ENCODE measurements at places on chromosomes 12 and 14.

- DNase-seq: no peak
Observed at GRCh38 chr12:19783547-19784444, 344.5 kb downstream of the AEBP2 start.

DNA sequence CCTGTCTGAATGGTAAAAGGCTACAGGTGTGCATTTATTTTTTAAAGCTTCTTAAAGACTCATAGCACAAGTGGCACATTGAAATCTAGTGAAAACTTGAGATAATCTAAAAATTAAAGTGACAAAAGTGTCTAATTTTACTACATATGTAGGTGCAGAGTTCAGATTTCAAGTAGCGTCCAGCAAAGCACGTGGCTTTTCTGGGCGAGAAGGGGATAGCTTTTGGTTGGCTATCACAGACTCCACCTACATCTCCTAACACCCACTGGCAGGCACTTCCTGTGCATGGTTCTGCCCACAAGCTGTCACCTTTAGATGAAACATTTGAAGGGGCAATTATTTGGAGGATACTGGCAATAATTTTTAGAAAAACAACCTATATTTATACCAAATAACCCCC lies 1.9 kb upstream of the PITPNM2 start:
- no peak for DNase-seq

DNA sequence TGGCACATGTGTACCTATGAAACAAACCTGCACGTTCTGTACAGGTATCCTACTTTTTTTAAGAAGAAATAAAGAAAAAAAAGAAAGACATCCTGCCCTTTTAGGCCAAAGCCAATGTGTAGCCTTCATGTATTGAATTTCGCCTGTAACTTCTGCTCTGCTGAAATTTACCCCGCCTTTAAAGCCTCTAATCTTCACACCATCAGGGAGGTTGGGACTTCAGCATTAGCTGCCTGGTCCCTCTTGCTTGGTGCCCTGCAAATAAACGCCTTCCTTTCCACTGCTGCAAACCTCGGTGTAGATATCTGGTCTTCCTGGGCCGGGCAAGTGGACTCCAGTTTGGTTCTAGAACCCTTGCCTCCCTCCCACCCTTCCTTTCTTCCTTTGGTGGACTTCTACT lies 2.6 kb upstream of the KRT71 start:
- no peak for DNase-seq

GRCh38 chr12:83150465-83151189 lies 463.9 kb downstream of the TMTC2 start:
- DNase-seq: no peak

DNA sequence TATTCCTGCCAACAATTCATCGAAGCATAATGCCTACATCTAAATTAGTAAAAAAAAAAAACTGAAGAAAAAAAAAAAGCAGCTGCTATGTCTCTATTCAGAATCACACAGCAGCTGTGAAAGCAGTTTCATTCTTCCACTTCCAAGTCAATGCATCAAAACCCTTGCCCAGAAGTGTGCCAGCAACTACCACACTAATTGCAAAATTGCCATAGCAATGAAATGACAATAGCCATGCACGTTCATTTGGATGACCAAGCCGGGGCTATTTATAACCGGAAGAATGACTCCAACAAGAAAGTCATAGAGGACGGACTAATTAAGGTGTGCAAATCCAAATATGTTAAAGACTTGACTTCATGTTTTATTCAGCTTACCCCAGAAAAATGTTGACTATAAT lies 42.5 kb downstream of the SLC2A13 start:
- no peak for DNase-seq

- DNase-seq: peak; percentile 17
Observed at GRCh38 chr14:89443042-89443629, 26.1 kb upstream of the FOXN3 start.

GRCh38 chr14:53260286-53260685 lies 107.2 kb upstream of the DDHD1 start:
- DNase-seq: no peak

DNA sequence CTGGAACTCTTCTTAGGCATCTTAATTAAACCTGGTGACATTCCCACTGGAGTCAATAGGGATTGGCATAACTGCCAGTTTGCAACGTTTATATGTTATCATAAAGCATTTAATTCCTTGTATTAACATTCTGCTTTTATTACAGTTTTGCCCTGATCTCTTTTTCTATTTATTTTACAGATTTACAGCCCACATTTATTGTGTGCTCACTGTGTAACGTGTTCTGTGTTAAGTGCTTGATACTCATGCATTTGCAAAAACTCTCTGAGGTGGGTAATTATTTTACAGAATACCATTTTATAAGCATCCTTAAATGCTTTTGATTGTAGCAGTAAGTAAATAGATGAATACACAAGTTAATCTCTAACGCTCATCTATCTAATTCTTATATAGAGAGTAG lies 341.5 kb upstream of the FAR2 start:
- DNase-seq: no peak

DNA sequence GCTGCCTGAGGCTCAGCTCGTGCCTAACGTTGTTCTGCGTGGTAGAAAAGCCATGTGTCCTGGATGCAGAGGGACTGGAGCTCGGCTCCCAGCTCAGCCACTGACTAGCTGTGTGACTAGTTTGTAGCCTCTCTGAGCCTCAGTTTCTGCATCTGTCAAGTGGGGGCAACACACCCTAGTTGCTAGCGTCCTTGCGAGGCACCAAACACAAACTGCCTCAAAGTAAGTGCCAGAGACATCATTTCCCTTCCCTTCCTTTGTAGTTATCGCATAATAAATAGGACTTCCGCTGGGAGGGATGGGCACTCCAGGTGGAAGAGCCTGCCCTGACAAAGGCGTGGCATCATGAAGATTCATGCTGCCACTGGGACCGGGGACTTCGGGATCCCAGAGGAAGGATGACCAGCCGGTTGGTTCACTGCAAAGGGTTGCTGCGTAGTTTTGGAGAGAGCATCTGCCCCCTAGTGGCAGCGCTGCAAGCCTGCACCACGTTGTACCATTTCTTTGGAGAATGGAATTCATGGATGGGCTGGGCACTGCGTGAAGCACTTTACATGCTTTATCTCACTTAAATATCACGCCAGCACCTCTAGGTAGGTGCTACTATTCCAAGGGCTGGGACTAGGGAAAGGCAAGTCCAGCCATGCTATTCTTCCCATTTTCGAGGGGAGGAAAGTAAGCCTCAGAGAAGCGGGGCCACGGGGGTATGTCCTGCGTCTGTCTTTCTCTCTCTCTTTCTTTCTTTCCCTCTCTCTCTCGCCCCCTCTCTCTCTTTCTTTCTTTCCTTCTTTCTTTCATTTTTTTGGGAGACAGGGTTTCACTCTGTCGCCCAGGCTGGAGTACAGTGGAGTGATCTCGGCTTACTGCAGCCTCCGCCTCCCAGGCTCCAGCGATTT lies 4.6 kb downstream of the CCDC197 start:
- DNase-seq: peak; percentile 43

GRCh38 chr12:115251727-115252126 lies 567.8 kb upstream of the TBX3 start:
- no peak for DNase-seq

DNA sequence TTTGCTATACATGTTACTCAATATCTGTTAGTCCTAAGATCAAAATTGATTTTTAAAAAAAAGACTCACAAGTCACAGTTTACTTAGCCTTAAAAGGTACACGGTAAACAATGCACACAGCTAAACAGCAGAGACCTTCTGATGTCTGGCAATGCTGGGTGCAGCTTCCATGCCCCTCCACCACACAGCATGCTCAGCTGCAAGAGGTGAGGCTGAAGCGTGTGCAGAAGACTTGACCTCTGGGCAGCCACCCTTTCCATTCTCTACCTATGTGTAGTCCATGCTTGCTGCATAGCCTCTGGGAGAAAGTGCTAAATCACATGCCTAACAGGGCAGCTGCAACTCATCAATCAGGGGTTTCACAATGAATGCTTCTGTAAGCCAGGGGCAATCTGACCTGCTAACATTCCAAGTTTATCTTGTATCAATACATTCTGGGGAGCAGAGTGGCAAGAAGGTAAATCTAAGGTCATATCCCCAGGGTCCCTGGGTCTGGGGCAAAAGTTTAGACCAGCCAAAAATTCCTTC lies 44.5 kb upstream of the AMN1 start:
- no peak for DNase-seq

DNA sequence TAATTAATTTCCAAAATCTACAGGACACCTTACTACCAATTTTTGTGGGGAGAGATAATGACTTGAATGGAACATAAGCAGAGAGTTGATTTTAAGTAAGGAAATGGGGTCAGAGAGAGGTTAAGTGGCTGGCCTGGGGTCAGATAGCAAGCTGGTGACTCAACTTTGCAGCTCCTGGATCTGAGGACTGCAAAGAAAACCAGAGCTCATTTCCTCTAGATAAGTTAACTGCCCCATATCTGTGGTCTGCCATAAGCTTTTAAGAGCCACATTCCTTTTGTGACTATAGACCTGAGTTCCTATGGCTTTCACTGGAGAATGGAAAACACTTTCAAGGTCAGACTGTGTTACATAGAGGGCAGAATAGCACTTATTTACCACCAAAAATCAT lies 201.2 kb upstream of the PRICKLE1 start:
- peak; percentile 76 for DNase-seq

GRCh38 chr12:59936534-59936933 lies 340.7 kb downstream of the SLC16A7 start:
- DNase-seq: no peak

GRCh38 chr14:86203843-86204242 lies 673.9 kb downstream of the FLRT2 start:
- DNase-seq: no peak

DNA sequence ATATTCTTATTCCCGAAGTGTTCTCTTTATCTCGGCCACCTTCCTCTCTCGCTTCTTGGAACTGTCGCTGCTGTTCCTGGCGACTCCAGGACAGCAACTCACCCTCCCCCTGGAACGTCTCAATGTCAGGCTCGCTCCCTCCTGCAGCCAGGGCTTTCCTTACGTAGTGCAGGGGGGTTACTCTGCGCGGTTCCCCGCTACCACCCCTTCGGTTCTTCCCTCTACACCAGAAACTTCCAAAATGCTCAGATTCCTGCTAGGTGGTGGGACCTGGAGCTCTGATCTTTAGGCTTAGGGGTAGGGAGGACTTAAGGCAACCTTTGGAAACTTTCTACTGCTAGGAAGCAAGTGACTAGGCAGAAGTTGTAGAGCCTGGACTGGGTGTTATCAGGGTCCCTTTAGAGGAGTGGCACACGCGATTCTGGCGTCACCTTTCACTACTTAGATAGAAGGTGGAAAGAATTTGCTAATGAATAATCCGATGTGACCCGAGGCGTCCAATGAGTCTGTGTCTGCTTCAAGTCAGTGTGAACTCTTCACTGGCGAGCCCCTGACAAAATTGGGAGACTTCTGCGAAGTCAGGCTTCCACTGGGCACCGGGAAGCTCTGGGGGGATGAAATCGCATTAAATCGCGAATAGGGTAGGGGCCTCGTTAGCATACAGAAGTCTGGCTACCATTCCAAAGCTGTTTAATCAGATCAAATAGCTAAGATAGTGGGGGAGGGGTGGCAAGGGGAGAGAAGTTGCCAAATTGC lies 900 bp upstream of the DPF3 start:
- DNase-seq: no peak

GRCh38 chr14:77099425-77100167 lies 1.5 kb downstream of the CIPC start:
- DNase-seq: no peak

DNA sequence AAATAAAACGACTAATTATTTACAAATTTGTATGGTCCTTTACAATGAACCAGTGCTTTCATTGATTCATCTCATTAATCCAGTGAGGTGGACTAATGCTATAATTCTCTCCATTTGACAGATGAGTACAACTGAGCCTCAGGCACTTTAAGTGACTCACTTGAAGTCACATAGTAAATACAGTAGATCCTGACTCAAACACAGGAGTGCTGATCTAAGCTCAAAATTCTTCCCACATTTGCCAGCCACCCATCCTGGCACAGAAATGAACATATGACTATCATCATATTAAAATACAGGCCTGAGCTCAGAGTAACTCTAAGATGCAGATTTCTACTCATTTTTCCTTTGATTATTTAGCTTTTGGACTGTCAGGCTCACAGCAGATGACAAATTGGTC lies 30.6 kb downstream of the SLC16A7 start:
- DNase-seq: no peak

- DNase-seq: no peak
Observed at GRCh38 chr12:95339086-95339788, 121.6 kb downstream of the VEZT start.

DNA sequence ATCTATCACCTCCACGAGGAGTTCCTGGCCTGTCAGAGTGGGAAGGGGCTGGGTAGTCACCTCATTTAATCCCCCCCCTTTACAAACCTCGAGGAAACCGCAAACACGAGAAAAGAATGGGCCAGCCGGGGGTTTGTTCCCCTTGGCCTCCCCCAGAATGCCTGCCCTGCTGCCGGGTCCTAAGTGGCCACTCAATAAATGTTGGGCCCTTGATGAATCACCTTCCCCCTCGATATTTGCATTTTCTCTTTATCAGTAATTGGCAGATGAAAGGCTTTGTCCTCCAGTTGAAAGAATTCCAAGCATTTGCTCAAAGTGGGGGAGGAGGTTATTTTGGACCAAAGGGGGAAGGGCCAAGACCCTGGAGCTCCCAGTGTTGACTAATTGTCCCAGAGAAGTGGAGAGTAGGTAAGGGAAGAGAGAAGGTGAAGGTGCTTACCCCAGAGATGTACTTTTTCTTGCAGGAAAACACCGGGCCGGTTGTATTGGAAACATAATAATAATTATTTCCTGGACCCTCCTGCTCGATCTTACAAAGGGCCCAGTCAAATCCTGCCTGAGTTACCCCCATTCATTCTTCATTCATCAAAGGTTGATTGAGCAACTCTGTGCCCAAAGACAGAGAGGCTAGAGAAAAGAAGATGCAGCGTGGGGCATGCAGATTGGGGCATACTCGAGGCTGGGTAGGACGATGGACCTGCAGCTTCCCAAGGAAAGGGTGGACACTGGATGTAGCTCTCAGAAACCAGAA lies 1.9 kb upstream of the KDM2B start:
- peak; percentile 62 for DNase-seq

GRCh38 chr12:107329569-107330324 lies 236.4 kb upstream of the CRY1 start:
- no peak for DNase-seq

DNA sequence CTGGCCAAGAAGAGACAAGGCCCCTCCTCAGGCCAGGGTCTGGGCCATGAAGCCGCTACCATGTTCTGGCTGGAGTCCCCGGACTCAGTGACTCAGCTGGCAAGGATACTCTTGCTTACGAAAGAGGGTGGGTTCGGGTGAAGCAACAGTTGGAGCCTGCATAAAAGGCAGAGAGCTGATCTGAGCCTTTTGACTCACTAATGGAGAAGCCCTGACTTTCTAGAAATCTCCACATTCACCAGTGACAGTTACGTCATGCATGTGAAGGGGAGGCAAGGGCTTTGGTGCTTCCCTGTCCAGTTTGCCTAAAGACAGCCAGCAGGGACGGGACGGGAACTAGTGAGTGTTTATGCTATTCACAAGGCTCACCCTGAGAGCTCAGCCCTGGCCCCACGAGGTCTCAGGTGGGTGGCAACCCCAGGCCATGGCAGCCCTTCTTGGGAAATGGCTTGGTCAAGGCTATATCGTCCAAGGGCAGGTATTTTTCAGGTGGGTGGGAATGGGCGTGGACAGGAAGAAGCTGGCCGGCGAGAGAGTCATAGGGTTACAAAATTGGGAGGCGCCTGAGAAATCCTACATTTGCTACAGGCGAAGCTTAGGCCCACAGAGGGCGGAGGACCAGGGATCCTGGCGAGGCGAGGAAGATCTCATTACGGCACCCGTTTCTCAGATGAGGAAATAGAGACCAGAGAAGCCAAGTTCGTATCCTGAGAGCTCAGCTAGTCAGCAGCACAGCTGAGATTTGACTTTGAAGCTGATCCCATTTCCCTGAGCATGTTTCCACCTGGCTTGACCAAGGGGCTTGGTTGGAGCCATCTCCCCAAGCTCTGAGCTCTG lies 314.6 kb downstream of the BCL11B start:
- no peak for DNase-seq

GRCh38 chr12:57458665-57459054 lies 925 bp upstream of the GLI1 start:
- DNase-seq: no peak

Data from kidney glomerular epithelial cell (primary cell).